Ovary (tissue), 10 donors: ENCODE measurements at places on chromosomes 3 and 15. TPM values are rescaled to one million over a fixed set of nuclear protein-coding genes. Genes with fewer than 3 reads are reported as not detected.

Gene SH3BP5
- 148 TPM for total RNA-seq

Gene FEZF2
- total RNA-seq, result not detected

DNA sequence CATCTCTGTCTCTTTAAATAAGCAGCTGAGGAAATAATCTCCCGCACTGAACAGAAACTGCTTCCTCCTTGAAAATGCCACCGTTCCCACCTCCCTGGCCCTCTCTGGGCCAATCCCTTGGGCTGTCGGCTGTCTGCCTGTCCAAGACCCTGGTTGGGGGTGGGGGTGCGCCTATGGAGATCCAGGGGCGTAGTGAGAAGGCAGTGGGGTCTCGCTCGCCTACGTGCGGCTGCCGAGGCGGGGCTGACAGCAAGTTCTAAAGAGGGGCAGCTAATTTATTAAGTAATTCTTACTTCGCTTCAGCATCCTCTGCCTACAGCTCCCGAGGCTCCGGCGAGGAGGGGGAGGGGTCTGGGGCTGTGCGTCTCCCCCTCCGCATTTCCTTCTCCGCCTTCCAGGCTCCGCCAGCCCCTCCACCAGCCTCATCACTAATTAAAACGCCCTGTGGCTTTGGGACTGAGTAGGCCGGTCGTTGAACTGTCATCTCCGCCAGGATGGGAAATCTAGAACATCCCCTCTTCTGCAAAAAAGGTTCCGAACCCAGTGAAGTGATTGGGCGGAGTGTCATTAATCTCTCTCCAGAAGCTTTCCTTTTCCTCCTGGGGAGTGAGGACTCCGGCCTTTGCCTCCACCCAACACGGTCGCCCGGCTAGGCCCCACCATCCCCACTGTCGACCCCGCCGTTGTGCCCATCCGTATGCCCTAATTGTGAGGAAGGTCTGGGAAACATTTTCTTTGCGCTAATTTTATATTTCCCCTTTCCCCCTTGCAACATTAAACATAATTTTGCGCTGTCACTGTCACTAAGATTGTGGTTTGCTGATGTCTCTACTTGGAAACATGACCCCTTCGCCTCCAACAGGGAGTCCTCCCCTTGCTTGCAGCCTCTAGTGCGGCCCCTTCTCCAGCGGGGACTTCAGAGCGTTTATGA lies 16.9 kb downstream of the NR2F2 start:
- DNase-seq, result peak; percentile 68

DNA sequence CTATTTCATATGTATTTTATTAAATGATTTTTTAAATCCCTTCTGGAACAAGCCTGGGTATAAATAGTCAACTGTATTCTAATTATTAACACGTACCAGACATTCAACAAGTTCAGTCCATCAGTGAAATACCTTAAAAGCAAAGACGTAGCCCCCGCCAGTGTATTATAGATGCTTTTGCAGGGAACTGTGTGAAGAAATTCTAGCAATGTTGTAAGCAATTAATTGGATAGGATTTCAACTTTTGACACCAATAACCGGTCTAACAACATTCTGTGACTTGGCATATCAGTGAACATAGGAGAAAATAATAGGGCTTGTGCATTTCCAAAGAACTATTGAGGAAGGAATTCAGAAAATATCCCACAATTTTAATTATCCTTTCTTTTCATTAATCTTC lies 67.2 kb upstream of the TGFBR2 start:
- DNase-seq, result no peak

GRCh38 chr3:94156626-94157025 lies 93.8 kb downstream of the NSUN3 start:
- DNase-seq, result no peak

Gene ZCWPW2
- 2.1 TPM for total RNA-seq
